ENCODE measurements at places on chromosomes 6 and 20.

DNA sequence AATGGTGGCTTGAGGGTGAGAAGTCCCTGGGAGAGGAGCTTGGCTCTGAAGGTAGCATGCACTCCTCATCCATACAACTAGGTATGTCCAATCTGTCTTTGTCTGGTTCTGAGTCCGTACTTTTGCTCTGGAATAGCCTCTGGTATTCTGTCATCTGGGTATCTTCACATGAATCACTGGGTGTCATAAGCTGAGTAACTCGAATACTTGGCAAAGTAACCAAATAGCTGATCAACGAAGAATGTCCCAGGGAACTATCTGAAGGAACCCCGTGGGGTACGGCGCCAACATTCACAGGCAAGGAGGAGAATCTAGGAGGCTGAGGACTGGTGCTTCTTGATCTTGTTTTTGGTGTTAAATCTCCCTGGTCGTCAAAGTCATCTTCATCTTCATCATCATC, 184.8 kb downstream of the HIVEP2 start:
- no peak for DNase-seq

- DNase-seq = no peak
Measured at GRCh38 chr20:63611646-63612045, 15.3 kb downstream of the GMEB2 start.

- no peak for DNase-seq
Measured at GRCh38 chr6:35365594-35366203, 23.3 kb downstream of the PPARD start.

- no peak for DNase-seq
Measured at GRCh38 chr6:116010790-116011401, 49.8 kb downstream of the FRK start.

DNA sequence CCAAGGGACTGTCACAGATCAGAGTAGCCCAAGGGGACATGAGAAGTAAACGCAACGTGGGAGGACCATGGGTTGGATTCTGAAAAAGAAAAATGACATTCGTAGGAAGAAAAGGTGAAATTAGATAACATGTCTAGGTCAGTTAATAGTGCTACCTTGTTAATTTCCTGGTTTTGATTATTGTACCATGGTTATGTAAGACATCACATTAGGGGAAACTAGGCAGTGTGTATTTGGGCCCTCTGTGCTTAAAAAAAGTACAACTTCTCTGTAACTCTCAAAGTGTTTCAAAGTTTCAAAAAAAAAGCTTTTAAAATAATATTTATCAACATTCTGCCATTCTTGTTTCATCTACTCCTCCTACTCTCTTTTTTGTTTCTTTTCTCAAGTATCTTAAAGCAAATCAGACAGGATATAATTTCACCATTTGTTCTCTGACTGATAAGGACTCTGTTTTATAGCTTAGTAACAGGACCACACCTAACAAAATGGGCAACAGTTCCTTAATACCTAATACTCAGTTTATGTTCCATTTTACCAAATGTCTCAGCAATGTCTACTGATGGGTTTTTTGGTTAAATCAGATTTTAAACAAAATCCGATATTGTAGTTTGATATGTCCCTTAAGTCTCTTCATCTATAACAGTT, 97.1 kb upstream of the PLCB4 start:
- no peak for DNase-seq

DNA sequence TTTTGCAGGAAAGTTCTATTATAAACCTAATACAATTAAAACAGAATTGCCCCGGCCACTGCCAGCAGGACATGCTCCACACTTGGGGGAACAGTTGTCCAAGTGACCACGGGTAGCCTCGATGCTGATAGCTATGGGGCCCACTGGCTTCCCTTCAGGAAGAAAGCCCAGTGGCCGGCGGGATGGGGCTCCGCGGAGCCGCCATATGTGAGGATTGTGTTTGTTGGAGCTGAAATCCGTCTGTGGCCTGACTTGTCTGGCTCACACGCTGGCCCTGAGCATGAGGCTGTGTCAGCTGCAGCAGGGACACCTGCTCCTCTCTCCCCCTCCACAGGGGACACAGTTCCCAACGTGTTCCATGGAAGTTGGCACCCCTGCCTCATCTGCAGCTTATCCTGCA, 46.6 kb downstream of the ZNF831 start:
- DNase-seq = no peak

GRCh38 chr6:157982563-157983405, 1.1 kb downstream of the SYNJ2 start:
- no peak for DNase-seq

- no peak for DNase-seq
Measured at GRCh38 chr6:33695451-33695887, 16.0 kb downstream of the UQCC2 start.

GRCh38 chr20:9743871-9744270, 95.0 kb downstream of the PAK5 start:
- no peak for DNase-seq

- no peak for DNase-seq
Measured at GRCh38 chr20:39039261-39039660, 77.1 kb downstream of the DHX35 start.

DNA sequence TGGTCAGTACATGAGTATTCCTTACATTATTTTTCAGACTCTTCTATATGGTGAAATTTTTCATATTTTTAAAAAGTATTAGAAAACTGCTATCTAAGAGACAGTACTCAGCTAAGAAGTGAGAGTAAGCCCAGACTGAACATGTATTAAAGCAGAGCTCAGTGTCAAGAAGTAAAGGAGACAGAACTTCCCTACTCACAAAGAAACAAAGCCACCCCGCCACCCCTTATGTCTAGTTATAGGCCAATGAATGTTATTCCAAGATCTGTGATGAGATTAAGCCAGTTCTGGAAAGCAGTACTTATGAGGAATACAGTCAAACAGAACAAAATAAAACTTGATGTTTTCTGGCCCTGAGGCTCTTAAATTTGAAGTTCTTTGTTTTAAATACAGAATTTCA, 114.5 kb downstream of the RNGTT start:
- DNase-seq = no peak

DNA sequence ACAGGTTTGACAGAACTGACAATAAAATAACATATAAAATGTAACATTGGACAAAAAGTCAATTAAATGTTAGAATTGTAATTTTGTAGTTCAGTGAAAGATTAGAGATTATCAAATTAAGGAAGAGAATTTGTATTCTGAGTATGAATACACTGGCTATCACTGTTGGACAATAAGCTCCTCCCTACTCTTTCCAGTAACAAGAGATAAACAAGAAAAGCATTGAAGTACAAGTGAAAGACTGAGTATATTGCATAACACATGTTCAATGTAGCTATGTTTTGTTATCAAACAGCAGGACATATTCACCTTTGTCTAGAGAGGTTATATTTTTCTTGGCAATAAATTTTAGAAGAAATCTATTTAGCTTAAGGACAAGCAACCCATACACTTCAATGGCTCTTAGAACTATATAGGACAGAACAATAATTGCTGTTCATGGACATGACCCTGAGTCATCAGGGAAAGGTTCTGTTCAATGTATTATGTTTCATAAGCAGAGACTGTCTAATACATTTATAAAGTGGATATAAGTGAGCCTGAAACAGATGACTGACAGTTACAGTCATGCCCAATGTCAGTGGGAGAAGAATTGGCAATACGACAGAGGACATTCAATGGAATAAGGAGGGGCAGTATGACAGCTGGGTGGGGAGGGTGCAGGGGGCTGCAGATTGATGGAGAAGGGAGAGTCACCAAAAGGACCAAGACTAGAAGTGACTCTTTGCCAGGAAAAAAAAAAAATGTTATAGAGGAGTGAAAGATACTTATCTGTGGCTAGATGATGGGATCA, 520.4 kb downstream of the FRK start:
- no peak for DNase-seq

DNA sequence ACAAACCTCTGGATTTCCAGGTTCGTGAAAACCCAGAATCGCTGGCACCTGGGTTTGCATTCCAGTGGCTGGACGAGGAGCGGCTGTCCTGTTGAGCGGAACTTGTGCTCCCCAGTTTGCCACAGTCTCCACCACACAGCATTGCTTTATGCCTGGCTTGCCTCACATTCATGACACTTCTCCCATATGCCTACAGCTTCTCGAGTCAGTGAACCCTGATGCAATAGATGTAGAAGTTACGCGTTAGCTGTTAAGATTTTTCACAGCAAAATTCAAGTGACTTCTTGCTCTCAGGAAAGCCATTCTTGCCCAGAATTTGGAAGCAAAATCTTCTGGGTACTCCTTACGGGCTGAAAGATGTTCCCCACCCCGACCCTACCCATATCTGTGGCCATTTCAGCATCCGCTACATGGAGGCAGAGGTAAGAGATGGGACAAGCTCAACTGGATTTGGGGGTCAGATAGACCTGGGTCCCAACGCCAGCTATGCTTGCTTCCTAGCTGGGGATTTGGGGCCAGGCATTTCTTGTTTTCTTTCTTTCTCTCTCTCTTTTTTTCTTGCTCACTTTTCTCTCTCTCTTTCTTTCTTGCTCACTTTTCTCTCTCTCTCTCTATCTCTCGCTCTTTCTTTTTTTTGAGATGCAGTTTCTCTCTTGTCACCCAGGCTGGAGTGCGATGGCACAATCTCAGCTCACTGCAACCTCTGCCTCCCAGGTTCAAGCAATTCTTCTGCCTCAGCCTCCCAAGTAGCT, 12.4 kb upstream of the GDAP1L1 start:
- DNase-seq = no peak

- DNase-seq = no peak
Measured at GRCh38 chr6:146341493-146342230, 202.0 kb upstream of the RAB32 start.

DNA sequence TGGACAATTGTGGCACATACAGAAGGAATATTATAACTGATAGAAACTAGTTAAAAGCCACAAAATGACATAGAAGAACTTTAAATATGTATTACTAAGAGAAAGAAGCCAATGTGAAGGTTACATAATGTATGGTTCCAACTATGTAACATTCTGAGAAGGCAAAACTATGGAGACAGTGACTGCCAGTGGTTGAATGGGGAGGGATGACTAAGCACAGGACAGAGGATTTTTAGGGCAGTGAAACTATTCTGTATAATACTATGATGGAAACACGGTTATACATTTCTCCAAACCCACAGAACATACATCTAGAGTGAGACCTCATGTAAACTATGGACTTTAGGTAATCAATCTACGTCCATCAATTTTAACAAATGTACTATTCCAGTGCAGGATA, 22.4 kb downstream of the SYNCRIP start:
- no peak for DNase-seq

DNA sequence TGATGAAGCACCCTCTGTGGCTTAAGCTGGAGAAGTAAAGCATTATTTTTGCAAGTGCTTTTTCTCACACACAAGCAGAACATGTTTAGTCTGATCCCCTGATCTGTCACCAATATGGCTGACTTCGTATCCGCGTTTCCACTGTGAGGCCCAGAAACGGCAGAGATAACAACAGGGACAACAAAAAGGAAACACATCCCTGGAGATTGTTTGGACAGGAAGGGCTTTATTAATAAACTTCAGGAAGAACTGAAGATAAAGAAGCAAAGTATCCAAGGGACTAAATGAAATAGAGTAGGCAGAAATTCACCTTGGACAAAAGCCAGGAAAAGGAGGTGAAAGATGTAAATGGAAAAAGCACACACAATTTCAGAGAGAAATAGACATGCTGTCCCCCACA, 49.2 kb downstream of the RARS2 start:
- DNase-seq = no peak

- no peak for DNase-seq
Measured at GRCh38 chr20:35478804-35479472, 23.5 kb downstream of the CEP250 start.

GRCh38 chr20:48812600-48813445, 15.0 kb downstream of the PREX1 start:
- no peak for DNase-seq

GRCh38 chr20:2010533-2010932, 16.7 kb upstream of the PDYN start:
- no peak for DNase-seq

DNA sequence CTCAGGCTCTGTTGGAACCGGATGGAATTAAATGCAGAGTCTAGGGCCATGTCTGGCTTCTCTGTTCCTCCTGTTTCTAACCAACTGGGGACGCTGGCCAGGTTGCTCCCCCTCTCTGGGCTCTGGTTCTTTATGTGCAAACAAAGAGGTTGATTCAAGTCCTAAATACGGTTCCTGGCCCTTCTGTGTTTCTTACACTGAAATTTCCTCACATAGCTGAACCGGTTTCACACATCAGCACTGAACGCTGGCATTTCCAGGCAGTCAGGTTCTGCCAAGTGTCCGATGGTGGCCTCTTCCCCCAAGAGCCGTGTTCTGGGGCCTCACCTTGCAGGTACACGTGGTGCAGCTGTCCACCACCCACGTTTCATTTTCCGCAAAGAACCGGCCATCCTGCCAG, 13.5 kb downstream of the THBS2 start:
- DNase-seq = no peak

DNA sequence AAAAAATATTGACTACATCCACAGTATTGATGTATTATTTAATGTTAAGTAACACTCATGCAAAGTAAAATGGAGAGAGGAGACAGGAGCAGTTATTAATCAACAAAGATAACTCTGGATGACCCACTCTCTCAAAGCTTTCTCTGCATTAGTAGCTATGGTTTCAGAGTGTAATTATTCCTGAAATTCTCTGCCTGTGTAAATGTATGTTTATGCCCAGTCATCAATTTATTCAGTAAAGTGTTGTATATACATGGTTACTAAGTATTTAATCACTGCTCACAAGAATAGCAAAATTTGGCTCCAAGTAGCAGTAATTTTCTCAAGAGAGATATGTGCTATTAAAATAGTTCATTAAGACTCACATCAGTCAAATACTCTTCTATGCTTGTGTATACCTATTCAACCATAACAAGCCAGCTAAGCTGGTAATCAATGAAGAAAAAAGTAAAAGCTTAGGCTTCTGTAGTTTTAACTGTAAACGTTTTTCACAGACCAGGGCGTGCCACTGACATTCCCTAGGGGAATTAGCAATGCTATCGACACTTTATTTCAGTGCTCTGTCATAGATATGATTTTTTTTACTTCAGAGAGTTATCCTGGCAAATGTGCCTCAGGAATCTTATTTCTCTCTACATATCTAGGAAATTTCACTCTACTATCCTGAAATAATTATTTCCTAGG, 54.0 kb upstream of the RAB32 start:
- DNase-seq = no peak

DNA sequence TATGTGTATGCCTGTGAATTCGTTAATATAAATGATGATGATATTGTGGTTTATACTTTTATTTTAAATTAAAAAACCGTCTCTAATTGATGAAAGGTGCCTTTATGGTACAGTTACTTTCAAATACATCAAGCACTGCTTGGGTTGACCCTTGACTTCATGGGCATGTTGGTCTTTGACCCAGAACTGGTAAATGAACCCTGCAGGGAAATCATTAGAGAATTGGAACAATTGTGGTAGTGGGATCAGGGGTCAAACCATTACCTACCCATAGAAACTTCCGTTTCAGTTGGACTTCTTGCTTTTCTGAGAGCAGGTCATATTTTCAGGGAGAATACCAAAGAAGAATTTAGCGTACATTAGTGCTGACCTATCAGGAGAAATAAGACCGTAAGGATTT, 258.0 kb downstream of the TMEM242 start:
- no peak for DNase-seq

- DNase-seq = no peak
Measured at GRCh38 chr6:498795-499231, 107.3 kb downstream of the IRF4 start.

- DNase-seq = no peak
Measured at GRCh38 chr20:48051794-48052474, 266.7 kb upstream of the SULF2 start.

- DNase-seq = no peak
Measured at GRCh38 chr6:150712505-150713252, 113.0 kb downstream of the PLEKHG1 start.

- no peak for DNase-seq
Measured at GRCh38 chr6:39199231-39199940, 29.9 kb downstream of the KCNK5 start.

GRCh38 chr6:5399391-5399790, 138.1 kb downstream of the FARS2 start:
- DNase-seq = no peak
